ENCODE measurements at places on chromosomes 5 and 9.
A peak's percentile ranks its signal among the peaks of the same experiment; 100 is the strongest.

- peak; percentile 70 for DNase-seq
Measured at GRCh38 chr9:121271368-121272341, 3.7 kb downstream of the GSN start.

- no peak for DNase-seq
Measured at GRCh38 chr5:162703914-162704313, 636.3 kb downstream of the GABRG2 start.

GRCh38 chr9:111037708-111038330 lies 451 bp downstream of the LPAR1 start:
- DNase-seq, result peak; percentile 69

DNA sequence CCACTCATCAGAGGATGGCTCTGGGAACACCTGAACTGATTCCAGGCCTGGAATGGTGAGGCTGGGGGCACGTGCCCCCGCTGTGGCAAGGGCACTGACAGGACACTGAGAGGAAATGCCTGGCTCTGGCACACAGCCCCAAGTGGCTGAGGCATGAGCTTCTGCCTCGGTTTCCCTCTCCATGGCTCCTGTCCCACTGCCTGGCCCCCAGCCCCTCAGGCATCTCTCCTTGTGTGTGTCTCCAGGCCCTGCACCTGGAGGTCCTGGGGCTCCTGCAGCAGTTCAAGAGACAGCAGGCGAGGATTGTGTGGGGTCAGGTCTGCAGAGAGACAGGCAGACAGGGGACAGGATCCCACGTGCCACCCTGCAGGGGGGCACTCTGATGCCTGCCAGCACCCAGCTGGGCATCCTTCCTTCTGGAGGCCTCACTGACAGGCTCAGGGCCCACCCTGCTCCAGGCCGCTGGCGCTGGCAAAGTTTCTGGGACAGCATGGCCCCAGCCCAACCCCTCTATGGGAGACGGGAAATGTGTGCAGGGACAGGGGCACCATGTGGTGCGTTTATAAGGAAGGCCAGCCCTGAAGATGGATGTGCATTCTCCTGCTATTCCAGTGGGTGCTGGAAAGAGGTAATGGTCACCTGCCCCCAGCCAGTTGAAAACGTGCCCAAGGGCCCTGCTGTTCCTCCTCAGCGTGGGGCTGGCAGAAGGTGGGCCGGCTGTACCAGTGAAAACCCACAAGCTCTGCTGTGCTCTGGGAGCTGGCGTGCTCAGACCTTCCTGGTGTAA lies 66.0 kb downstream of the RASGEF1C start:
- DNase-seq, result no peak

DNA sequence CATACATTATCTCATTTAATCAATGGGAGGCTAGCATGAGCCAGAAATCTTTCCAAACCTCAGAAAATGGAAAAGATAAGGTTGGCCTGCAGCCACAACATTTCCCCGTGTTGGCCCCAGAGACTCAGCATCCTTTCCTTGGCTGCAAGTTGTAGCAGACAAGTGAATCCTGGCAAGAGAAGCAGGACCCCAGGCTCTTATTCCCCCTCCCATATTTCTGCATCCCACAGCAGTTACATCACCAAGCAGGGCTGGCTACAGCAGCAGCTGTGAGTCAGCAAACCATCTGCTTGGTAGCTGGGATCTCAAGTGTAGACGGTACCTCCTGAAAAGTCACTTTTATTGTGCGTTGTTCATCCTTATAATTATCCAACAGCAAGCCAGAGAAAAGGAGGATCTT lies 212.4 kb downstream of the GNA14 start:
- DNase-seq, result no peak

GRCh38 chr5:166127766-166128570 lies 2163.5 kb upstream of the WWC1 start:
- DNase-seq, result no peak

DNA sequence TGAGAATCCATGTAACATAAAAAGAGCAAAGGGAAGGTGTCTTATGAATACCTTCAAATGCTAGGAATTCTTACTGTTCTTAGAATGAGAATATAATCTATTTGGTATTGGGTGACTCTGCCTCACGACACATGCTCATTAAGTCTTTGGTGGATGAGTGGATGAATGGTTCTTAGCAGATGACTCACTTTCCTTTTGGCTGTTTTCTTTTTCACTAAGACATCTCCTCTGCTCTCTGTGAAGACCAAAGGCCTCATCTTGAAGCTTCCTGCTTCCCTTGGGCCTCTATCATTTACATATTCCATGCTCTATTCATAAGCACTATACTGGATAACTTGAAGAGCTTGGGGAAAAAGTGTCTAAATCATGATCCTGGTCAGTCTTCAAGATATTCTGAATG lies 468.1 kb downstream of the SPATA31D1 start:
- DNase-seq, result no peak

GRCh38 chr9:16121601-16122286 lies 568.9 kb downstream of the CCDC171 start:
- no peak for DNase-seq

GRCh38 chr5:144183254-144183889 lies 12.7 kb downstream of the KCTD16 start:
- DNase-seq, result no peak

DNA sequence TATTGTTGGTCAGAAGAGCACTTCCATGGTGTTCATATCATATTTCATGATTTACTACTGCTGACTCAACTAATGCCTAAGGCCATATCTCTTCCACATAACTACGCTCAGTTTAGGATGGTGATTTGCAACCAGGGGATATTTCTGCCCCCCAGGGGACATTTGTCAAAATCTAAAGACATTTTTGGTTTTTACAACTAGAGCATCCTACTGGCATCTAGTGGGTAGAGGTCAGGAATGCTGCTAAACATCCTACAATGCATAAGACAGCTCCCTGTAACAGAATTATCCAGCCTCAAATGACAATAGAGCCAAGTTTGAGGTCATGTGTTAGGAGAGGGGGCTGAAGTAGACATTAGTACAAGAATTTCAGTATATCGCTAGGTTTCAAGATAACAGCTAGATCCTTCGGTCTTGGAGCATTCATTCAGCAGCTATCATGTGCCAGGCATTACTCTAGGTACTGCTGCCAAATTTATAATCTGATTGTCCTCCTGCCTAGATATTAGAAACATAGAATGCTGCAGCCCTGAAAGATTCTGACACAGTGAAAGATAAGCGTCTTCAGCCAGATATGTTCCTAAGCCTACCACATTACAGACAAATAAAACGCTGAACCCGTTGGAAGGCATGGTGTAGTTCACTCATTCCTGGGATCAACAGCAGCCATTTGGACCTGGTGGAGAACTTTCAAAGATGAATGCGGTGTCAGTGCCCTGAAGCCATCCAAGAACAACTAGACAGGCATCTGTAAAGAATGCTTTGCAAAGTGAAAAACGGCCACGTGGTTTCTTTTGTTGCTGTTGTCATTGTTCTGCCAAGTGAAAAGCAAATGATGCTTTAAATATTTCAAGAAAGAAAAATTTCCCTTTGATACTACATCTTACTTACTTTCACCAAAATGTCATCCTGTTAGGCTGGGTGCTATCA lies 55.5 kb upstream of the FST start:
- DNase-seq, result no peak

DNA sequence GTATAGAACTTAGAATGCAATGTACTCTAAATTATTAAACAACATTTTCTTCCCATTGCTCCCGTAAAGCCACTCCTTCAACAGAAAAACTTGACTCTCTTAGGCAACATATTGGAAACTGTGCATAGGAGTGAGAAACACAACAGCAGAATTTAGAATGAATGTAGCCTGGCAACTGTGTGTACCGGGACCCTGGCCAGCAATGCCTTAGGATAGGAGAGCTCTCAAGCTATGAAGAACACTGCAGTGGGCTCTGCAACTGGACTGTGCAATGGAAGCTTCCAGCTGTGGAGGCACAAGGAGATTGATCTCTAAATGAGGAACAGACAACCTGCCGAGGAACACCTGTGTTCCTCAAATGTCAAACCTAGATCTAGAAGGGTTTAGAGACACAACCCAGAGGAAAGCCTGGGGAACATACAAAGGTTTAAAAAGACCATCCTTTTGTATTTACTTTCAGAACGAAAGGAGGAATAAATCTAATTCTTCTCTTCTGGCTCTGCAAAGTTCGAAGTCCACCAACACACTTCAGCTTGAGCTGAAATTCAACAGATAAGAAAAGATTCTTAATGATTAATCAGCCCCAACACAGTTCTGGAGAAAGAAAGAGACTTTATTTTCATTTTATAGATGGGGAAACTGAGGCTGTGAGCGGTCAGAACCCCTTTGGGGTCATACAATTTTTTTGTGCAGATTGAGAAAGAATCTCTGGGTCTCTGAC lies 51.5 kb upstream of the ARL15 start:
- DNase-seq, result peak; percentile 83

- no peak for DNase-seq
Measured at GRCh38 chr5:41403846-41404245, 106.6 kb downstream of the PLCXD3 start.

DNA sequence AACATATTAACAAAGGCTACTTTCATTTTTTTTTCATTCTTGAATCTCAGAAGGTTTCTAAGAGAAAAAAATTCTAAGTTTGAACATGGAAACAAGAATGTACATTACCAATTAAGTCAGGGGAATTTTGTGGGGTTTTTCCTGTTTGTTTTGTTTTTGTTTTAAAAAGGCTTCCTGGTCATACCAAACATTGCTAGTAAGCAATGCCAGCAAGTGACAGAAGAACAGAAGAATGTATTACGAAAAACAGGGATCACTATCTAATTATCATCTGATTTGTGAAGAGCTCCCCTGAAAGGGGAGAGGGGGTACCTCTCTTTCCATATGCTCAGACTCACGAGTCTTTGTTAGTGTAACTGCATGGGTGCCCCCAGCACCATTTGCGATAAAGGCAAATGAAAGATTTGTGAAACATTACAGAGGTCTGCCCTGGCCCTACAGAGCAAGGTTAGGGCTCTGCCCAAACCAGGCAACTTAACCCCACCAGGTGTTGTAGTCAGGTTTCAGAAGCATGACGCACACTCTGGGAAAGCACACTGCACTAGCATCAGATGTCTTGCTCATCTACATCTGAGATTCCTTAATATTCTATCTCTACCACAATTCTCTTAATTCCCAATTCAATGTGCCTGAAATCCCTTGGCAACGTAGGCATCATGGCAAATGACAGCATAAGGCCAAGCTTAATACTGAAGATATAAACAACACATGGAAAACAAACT lies 268.2 kb downstream of the MLLT3 start:
- no peak for DNase-seq

DNA sequence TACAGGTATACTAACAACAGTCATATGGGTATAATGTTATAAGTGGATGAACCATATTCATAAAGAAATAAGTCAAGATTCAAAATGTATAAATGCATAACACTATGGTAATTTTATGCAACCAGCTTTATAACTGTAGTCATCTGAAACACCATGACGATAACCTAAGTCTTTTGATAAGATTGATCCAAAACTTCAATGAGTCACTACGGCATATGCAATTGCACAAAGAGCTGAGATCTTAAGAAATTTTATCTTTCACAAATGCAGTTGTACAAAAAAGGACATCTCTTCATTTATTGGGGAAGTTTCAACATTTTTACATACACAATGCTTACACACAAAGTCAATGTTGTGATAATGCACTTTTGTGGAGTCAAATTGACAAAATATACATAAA lies 20.3 kb downstream of the FAM81B start:
- DNase-seq, result no peak

GRCh38 chr5:157559301-157559700 lies 16.3 kb downstream of the ADAM19 start:
- no peak for DNase-seq

- DNase-seq, result no peak
Measured at GRCh38 chr9:80157561-80157983, 585.8 kb downstream of the TLE4 start.

GRCh38 chr9:132584601-132585560 lies 2.5 kb downstream of the BARHL1 start:
- no peak for DNase-seq

- DNase-seq, result no peak
Measured at GRCh38 chr5:54206580-54207229, 103.7 kb downstream of the ARL15 start.

DNA sequence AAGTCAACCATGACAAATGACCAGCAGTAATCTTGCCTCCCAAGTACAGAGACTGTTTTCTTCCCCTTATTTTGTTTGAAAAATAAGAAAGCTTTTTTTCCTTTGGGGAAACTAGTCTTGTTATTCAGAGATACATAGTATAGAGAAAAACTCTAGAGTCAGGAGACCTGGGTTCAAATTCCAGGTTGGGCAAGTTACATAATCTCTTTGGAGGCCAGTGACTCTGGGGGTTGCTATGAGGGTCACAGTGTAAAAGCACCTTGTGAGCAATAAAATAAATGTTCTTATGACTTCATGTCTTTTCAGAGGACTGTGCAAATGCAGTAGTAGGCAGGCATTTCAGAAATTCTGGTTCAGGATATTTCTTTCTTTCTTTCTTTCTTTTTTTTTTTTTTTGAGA lies 71.5 kb downstream of the GDNF start:
- DNase-seq, result no peak

DNA sequence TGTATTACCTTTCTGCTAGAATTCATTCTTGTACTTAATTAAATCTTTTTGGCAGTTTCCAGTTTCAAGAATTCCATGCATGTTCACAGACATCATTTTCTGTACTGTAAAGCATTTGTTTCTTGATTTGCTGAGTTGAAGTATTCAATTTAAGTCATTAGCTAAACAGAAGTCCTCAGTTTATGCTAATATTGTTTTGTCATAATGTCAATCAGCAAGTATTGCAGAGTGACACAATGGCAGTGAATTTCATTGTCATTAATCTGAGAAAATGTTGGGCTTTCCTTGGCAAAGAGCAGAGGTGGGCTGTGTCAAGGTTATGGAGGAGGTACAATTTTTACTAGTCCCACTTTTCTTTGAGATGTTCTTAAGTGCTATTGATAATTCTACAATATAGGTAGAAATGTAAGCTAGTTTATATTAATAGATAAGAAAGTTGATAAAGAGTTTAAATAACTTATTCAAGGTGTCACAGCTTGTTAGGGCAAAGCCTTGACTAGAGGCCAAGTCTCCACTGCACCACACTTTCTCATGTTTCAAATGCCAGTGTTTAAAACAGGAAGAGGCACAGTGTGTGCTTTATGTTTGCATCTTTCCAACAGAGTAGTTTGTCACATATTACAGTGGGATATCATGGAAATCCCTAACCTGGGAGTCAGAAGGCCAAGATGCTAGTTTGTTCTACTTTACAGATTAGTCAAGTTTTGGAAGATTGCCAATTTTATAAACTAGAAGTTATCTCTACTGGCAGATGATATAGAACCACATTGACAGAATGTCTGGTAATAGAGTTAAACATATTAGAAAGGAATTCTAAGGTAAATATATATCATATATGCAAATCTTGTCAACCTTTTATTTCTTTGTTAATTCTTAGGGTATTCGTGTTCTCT lies 56.3 kb downstream of the SLF1 start:
- DNase-seq, result no peak

- no peak for DNase-seq
Measured at GRCh38 chr5:2134543-2135292, 252.0 kb upstream of the IRX4 start.

- no peak for DNase-seq
Measured at GRCh38 chr5:108545301-108545700, 163.4 kb upstream of the FBXL17 start.

DNA sequence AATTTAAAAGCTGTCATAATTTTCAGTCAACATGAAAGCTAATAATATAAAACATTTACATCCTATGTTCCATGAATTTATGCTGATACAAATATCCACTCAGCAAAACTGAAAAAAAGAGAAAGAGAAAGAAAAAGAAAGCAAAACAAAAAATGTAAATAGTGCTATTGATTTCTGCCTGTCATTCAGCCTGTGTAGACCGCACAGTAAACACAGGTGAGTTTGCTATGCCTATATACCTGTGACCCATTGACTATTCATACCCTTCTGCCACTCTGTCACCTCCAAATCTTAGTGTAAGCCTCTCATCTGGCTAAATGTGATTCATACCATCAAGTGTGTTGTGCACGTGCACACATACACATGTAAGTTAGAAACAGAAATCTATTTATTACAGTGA lies 359.0 kb upstream of the RORB start:
- no peak for DNase-seq

Data from right cardiac atrium (tissue), 5 donors.